Inflammatory macrophage treated with lipopolysaccharide for 1 hour (primary cell): ENCODE measurements at places on chromosomes 11 and 22.
A peak's percentile ranks its signal among the peaks of the same experiment; 100 is the strongest.

- no peak for DNase-seq
Observed at GRCh38 chr11:70072461-70072860, 5.7 kb upstream of the ANO1 start.

DNA sequence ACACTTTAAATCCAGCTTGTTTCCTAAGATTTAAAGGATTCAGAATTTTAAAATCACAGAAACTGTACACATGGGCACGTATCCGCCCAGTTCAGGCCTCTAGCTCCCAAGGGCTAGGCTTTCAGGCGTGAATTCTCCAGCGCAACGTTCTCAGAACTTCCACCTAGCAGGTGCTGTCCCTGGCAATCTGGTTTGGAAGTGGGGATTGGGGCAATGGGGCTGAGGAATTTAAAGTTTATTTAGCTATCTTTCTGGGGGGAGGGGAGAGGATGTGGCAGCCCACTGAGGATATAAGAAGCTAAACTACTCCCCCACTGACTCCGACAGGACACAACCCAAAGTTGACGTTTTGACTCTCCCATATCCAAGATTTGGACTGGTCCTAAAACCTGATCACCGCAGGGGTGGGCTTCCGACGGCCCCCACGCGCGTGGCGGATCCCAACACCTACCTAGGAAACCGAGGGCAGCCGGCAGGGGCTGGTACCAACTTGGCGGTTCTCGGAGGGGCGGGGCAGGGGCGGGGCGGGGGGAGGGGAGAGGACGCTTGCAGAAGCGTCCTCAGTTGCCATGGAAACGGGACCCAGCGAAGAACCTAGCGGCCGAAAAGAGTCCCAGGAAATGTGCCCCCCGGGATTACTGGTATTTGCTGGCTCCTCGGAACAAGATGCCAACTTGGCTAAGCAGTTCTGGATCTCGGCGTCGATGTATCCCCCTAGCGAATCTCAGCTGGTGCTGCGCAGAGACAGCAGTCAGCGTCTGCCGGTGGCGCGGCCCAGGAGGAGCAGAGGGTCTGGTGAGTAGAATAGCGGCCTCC, at the start of gene HOATZ:
HOATZ (plus strand) TSS at position 563 of the 816 bp plus-strand sequence; CDS start at position 570, 7 bp downstream.
- DNase-seq: no peak

DNA sequence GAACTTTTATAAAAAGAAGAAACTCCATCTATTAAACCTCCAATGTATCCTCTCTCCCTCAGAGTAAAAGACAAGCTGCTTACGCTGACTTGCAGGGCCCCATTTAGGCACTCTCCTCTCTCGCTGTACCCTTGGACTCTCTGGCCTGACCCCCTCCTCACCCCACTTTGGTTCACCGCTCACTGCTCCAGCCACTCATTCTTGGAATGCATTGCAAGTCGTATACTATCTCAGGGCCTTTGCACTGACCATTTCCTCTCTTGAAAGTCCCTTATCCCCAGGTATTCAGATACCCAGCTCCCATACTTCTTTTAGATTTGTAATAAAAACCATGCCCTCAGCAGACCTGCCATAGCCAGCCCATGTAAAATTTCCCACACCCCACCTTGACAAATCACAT, 139.6 kb downstream of the DBX1 start:
- no peak for DNase-seq

GRCh38 chr11:91846649-91847048, 378.0 kb upstream of the FAT3 start:
- DNase-seq: no peak

DNA sequence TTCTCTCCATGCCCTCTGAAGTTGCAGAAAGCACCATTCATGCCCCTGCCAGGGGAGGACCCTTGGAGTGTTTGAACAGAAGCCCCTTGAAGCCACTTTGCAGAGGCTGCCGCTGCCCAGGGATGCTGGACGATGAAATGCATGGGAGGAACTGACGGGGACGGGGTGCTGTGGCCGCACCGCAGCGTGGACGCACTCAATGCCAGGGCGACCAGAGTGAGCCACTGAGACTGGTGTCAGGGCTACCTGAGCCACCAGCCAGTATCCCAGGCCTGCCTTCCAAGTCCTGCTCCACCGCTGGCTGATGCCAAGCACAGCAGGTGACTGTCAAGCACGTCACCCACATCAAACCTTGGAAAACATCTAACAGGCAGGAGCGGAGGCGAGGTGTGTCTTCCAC, 17.6 kb downstream of the PHF21B start:
- DNase-seq: no peak

DNA sequence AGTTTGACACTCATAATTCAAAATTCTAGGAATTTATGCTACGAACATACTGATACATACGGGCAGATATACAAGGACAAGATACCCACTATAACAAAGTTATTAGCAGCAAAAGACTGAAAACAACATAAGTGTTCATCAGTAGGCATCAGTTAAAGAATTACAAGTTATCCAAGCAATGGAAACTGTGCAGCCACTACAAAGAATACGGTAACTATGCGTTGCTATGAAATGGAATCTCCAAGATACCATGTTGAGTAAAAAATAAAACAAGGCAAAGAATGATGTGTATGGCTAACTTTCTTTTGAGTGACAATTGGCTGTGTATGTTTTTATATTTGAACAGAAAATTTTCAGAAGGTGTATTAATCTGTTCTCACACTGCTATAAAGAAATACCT, 151.7 kb downstream of the ADAMTS15 start:
- DNase-seq: no peak

- DNase-seq: no peak
Observed at GRCh38 chr11:34135439-34135838, 30.0 kb downstream of the NAT10 start.

DNA sequence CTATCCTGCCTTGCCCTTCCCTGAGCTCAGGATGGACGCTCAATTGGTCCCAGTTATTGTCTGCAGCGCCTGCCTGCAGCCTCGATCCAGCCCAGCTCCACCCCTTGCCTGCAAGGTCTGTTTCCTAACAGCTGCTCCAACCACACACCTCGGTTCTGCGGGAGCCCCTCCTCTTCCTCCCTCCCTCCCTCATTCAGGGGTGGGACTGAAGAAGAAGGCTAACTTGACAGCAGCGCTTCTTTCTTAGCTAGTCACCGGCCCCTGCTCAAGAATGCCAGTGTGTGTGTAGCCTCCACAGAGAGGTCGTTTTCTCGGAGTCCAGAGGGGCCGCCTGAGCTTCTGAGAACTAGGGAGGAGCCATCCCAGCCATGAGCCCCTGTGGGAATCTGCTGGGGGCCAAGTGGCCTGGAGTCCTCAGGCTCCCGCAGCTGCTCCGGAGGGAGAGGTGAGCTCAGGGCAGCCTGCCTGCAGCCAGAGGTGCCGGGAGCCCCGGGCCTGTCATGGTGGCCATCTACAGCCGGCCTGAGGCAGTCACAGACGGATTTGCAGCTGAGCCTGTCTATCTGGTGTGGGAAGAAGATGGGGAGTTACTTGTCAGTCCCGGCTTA, 36.1 kb downstream of the LIMK2 start:
- no peak for DNase-seq

GRCh38 chr11:82782825-82783374, 49.2 kb upstream of the FAM181B start:
- no peak for DNase-seq

- DNase-seq: no peak
Observed at GRCh38 chr11:46251954-46252353, 25.5 kb upstream of the CREB3L1 start.

GRCh38 chr11:125072961-125073590, 10.0 kb downstream of the SLC37A2 start:
- no peak for DNase-seq

- peak; percentile 59 for DNase-seq
Observed at GRCh38 chr11:72238040-72238450, 5.9 kb downstream of the PHOX2A start.

GRCh38 chr11:13256216-13256615, 21.4 kb upstream of the BMAL1 start:
- DNase-seq: no peak

DNA sequence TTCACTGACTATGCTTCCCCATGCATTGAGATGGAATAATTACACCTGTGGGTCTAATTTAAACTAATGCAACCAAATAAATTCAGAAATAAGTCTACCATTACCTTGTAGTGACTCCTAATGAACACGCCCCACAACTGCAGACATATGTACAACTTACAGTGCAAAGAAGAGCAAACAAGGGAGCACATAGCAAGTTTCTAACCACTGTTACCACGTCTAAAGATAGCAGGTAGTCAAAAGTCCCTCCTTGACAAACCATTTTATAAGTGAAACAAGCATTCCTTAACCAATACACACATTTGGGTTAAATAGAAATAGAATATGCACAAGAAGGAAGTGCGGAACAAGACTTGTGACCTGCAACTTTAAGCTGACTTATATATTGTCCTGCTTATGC, 20.6 kb downstream of the PHF21A start:
- no peak for DNase-seq

GRCh38 chr11:2348986-2349385, 28.1 kb upstream of the CD81 start:
- no peak for DNase-seq

GRCh38 chr11:1574238-1574932, 2.3 kb upstream of the DUSP8 start:
- peak; percentile 55 for DNase-seq

- peak; percentile 17 for DNase-seq
Observed at GRCh38 chr11:63212742-63213141, 30.7 kb downstream of the SLC22A25 start.

- DNase-seq: no peak
Observed at GRCh38 chr11:27842290-27842689, 142.0 kb upstream of the BDNF start.

- peak; percentile 58 for DNase-seq
Observed at GRCh38 chr11:32006799-32007388, 84.0 kb upstream of the RCN1 start.

DNA sequence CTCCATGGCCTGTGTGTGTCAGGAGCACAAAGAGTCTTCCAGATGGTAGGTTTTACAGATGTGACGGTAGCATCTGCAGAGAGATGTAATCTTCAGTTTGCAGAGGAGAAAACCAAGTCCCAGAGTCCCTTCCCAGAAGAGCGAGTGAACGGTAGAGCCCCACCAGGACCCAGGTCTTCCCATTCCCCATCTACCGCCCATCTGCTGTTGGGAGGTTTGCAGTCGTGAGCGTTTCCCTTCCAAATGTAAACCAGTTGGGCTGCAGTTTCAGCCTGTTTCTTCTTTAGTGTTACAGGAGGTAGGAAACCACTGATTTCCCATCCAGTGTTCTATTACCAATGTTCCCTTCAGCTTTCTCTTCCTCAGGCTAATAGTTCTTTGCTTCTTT, 24.0 kb downstream of the PANX1 start:
- no peak for DNase-seq

- DNase-seq: no peak
Observed at GRCh38 chr11:15202626-15203025, 87.9 kb downstream of the INSC start.

DNA sequence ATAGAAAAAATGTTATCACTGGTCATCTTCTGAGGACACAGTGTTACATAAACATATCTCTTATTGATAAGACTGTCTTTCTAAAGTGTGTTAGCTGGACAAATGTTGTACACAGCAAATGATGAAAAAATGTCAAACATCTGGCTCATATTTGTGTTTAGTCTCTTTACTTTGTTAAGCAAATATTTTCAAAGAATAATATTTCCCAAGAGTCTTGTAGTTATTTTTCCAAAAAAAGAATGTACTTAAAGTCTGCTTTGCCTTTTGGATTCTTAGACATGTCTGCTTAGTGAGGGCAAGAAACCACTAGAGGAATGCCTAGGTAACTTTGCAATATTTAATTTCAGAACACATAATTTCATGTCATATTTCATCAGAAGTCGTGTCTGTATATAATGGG, 23.9 kb upstream of the CCDC179 start:
- no peak for DNase-seq

GRCh38 chr22:20980938-20981722, 967 bp upstream of the LZTR1 start:
- no peak for DNase-seq

GRCh38 chr11:9158898-9159391, 67.5 kb upstream of the SCUBE2 start:
- DNase-seq: peak; percentile 75

- no peak for DNase-seq
Observed at GRCh38 chr11:116366980-116367645, 405.7 kb downstream of the BUD13 start.

DNA sequence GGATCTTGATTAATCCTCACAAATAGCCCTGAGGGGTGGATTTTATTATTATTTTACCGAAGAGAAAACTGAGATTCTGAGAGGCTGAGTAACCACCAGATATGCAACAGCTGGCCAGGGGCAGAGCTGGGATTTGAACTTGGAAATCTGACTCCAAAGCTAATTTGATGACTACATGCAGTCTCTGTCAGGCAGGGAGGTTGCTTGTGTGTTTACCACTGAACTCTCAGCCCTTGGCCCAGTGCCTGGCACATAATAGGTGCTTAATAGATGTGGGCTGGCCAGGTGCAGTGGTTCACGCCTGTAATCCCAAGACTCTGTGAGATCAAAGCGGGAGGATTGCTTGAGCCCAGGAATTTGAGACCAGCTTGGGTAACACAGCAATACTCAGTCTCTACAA, 121.7 kb upstream of the CRYBB3 start:
- no peak for DNase-seq

DNA sequence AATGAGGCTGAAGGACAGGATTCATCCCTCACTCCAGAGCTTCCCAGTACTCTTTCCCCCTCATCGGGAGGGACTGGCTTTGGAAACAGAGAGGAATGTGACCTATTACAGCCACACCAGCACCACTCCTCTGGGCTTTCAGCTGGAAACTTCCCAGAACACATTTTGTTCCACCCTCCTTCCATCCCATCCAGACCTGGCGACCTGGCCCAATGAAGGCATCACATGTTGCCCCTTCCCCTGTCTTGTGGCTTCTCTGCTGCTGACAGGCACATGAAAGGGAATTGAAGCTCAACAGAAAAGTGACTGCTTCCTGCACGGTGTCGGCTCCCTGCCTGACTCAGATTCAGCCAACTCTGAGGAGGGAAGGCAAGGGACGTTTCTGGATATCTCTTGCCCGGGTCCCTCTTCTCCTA, 19.1 kb downstream of the IRAG1 start:
- no peak for DNase-seq

DNA sequence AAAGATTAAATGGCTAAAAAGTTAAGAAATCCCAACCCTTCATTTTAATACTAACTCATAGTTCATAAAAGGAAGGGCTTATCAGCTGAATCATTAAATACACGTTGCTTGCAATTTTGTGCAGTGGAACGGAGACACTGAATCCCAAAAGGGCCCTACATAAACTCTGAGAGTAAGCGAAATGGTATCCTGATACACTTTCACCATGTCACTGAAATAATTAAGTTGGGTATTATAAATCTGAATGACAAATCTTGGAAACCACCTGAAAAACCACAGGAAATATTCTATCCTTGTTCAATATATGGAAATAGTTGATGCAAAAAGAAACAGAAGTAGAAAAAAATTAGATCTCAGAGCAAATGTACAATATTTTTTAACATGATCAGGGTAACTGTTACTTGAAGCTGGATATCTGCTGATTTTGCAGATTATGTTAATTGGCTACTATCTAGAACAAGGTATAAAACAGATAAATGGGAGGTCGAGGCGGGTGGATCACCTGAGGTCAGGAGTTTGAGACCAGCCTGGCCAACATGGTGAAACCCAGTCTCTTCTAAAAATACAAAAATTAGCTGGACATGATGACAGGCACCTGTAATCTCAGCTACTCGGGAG, 55.1 kb downstream of the MAML2 start:
- DNase-seq: no peak
